NCI-H187 treated with DMSO at 0.1 percent for 48 hours (cell line): ENCODE measurements at places on chromosomes 6 and 20.

GRCh38 chr20:56621730-56622129, 7.4 kb upstream of the TFAP2C start:
- no peak for DNase-seq

DNA sequence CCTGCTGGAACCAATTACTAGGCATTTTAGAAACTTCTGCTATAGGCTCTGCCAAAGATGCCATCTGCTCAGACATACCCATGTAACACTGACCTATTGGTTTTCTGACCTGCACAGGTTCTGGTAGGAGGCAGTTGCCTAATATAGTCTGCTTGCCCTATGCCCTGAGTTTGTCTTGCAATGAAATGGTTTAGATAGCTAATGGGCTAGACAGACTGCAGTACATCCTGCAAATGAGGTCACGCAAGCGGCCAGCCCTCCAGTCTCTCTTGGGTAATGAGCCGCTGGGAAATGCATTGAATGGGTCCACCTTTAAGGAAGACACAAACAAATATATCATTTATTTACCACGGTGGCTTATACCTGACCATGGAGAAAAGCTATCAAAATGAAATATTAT, 90.6 kb upstream of the B3GAT2 start:
- no peak for DNase-seq

- DNase-seq = no peak
Observed at GRCh38 chr6:14452567-14453527, 335.3 kb downstream of the CD83 start.

DNA sequence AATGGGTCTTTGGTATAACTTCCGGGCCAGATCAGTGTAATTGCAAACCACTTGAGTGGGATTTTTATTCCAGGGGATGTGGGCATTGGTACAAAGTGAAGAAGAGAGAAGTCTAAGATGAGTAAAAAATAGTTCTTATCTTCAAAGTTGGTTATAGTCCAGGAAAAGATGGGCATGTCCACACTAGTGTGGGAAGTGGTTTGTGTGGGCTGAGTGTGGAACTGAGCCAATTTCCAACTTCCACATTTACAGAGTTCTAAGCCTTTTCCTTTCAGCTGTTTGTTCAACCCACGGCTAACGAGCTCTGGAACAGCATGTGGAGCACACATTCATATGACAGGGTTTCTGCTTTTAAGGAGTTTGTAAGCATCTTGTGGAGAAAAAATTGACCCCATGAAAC, 72.3 kb upstream of the IFNGR1 start:
- DNase-seq = no peak

GRCh38 chr20:63071541-63072181, 64.9 kb upstream of the BHLHE23 start:
- DNase-seq = no peak
